ENCODE measurements at places on chromosomes 7 and 10.

DNA sequence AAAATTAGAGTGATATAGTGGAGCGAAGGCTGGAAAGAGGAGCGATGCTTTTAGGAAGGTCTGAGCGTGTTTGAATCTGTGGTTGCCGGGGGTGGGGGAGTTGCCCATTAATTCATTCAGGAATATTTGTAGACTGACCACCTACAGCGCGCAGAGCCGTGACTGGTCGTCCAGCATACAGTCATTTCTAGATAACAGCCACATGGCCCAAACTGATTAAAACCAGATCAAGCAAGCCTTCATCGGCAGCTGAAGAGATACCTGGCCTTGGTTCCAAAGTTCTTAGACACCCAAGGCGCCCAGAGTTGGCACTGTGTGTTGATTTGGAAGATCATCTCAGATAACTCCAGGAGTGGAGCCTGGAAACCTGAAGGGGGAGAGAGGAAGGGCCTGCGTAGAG is 1.7 kb downstream of the PROSER2 start:
- DNase-seq, result no peak

- no peak for DNase-seq
Observed at GRCh38 chr7:257647-257992, 32.4 kb upstream of the FOXL3 start.

DNA sequence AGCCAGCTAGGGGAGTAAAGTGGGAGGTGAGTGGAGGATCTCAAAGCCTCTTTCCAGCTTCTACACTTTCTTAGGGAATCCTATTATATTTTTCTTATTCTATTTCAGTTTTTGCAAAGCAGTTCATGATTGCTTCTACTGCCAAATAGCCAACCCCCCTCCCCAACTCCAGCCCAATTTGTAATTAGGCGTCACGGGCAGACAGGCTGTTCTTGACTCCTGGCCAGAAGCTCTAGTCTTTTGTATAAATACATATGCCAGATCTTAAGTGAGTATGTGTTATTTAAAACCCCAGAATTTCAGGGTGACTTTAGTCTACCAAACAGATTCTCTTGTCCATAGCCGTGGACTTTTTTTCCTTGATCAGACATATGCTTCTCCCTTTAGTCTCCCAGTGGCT is 255.2 kb downstream of the BUB3 start:
- DNase-seq, result no peak

DNA sequence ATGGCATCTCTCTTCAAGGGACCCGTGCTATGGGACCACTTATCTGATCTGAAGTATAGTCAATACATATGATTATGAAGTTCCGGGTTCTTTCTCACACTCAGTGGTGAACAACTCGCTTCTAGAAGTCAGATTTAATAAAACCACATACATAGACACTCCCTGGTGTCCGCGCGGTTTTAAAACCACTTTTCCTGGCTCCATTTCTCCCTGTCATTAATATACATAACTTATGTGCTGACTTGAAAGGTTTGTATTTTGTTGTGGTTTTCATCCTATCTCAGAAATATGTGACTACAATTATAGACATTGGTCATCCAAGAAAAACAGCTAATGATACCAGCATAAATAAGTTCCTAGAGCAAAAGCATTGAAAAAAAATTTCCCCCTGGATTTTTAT is 34.0 kb downstream of the SVIL start:
- no peak for DNase-seq

- no peak for DNase-seq
Observed at GRCh38 chr10:36224431-36224985, 582.4 kb upstream of the FZD8 start.

DNA sequence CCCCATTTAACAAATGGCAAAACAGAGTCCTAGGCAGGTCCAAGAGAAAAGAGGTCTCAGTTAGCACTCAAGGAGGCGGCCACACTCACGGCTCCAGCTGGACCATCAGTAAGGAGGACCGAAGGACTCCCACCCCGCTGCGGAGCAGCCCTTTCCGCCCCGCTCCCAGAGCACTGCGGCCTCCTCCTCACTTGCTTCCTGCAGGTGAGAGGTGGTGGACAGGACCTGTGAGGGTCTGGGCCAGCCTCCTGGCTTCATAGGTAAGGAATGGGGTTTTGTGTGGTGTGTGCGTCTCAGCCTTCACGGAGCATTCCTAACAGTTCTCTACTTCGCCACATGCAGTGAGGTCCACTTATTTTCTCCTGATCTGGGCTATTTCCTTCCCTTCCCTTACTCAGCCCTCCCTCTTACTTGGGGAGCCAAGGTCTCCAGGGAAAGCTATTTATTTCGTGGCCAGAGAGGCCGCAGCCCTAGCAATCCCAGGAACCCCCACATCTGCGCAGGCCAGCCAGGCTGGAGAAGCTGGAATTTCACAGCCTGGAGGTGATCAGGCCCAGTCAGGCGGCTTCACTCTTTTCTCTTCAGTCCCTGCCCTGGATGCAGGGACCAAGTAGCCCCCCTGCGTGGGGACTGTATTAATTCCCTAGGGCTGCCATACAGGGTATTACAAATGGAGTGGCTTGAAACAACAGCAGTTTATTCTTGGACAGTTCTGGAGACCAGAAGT is 45.9 kb downstream of the ZNF783 start:
- DNase-seq, result no peak

DNA sequence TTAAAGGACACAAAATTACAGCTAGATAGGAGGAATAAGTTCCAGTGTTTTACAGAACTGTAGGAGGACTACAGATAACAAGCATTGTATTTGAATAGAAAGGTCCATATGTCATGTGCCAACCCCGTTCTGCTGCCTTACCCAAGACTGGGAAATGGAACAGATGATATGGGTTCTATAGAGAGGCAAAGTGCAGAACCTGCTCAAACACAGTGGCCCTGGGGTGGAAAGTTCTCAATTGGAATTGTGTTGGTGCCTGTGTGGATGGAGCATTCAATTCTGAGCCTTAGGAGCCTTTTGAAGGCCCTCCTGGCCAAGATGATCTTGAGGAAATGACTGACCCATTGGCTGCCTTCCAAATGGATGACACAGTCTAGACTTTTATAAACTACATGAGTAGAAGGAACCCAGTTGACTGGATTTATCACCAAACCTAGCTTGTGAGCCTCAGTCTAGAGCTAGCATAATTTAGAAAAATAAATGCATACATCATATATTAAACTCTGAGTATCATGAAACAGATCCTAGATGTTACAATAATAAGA is 4.1 kb upstream of the PRSS1 start:
- no peak for DNase-seq

- DNase-seq, result no peak
Observed at GRCh38 chr7:73680501-73680900, 2.8 kb downstream of the DNAJC30 start.

All from iPS-NIHi11 (cell line).